CD4-positive, CD25-positive, alpha-beta regulatory T cell (primary cell): ENCODE measurements at places on chromosomes 2 and 18. TPM values are rescaled to one million over a fixed set of nuclear protein-coding genes. Genes with fewer than 3 reads are reported as not detected.

CCBE1 gene
- not detected for polyA plus RNA-seq

- no peaks in the 10 kb centered on the region for H3K4me1 ChIP-seq
- no peaks in the 10 kb centered on the region for H3K27me3 ChIP-seq
- H3K27ac ChIP-seq, result no peak overlapping the region
- no peak for DNase-seq
- no peaks in the 10 kb centered on the region for H3K36me3 ChIP-seq
These were observed 65.6 kb downstream of the CYP26B1 start for GRCh38 chr2:72082021-72082601.

DNA sequence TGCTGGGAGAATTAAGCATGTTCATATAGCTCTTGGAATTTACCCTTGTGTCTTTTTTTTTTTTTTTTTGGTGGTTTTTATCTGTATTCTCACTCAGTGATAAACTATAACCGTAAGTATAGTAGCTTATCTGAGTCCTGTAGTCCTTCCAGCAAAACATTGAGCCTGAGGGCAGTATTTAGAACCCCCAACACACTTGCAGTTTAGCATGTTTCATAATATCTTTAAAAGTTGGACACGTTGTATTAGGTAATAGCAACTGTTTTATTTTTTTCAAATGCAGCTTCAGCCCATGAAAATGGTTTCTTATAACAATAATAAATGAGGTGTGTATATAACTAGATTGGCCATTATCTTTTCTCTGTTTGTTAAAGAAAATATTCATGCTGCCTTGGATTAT is 603.5 kb upstream of the HS6ST1 start:
- no peak overlapping the region for H3K27ac ChIP-seq
- no peaks in the 10 kb centered on the region for H3K36me3 ChIP-seq
- H3K27me3 ChIP-seq, result no peaks in the 10 kb centered on the region
- no peak for DNase-seq
- H3K4me3 ChIP-seq, result no peak overlapping the region

DNA sequence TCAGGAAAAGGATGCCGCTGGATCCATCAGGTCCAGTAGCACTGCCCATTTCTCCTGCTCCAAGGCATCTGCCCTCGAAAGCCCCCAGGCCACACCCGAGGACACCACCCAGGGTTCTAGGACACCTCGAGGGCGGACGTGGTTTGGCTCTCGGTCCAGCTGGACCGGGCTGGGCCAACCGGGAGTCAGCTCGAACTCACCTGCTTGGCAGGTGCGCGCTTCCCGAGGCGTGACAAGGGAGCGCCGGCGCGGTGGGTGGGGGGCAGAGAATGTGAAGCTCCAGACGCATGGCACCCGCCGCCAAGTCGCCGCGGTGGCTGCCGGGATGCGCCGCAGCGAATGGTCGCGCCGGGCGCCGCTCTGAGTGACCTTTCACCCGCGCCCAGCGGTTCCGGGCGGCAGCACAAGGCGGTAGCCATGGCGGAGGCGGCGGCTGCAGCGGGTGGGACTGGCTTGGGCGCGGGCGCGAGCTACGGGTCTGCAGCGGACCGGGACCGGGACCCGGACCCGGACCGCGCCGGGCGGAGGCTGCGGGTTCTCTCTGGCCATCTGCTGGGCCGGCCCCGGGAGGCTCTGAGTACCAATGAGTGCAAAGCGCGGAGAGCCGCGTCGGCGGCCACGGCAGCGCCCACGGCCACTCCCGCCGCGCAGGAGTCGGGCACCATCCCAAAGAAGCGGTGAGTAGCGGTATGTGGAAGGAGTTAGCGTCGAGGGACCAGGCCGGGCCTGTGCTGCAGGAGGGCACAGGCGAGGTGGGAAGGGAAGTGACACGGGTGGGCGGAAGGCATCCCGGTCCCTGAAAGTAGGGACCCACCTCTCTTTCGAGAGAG is at the start of gene AGPS:
Gene AGPS, plus strand, starts transcription at position 401 of the 830 bp plus-strand sequence. Its CDS starts 17 bp downstream, at position 418.
- H3K36me3 ChIP-seq, result peaks cover 5% of the 10 kb centered on the region
- H3K27ac ChIP-seq, result peak within 1 kb of the TSS; percentile 61
- DNase-seq, result peak; percentile 88

- H3K36me3 ChIP-seq, result no peaks in the 10 kb centered on the region
- no peak overlapping the region for H3K4me3 ChIP-seq
- no peaks in the 10 kb centered on the region for H3K4me1 ChIP-seq
- DNase-seq, result no peak
- no peak overlapping the region for H3K27ac ChIP-seq
- no peaks in the 10 kb centered on the region for H3K27me3 ChIP-seq
These were observed 52.9 kb downstream of the SATB2 start for GRCh38 chr2:199404841-199405240.

TGFA gene
- 0.07 TPM for polyA plus RNA-seq

DNA sequence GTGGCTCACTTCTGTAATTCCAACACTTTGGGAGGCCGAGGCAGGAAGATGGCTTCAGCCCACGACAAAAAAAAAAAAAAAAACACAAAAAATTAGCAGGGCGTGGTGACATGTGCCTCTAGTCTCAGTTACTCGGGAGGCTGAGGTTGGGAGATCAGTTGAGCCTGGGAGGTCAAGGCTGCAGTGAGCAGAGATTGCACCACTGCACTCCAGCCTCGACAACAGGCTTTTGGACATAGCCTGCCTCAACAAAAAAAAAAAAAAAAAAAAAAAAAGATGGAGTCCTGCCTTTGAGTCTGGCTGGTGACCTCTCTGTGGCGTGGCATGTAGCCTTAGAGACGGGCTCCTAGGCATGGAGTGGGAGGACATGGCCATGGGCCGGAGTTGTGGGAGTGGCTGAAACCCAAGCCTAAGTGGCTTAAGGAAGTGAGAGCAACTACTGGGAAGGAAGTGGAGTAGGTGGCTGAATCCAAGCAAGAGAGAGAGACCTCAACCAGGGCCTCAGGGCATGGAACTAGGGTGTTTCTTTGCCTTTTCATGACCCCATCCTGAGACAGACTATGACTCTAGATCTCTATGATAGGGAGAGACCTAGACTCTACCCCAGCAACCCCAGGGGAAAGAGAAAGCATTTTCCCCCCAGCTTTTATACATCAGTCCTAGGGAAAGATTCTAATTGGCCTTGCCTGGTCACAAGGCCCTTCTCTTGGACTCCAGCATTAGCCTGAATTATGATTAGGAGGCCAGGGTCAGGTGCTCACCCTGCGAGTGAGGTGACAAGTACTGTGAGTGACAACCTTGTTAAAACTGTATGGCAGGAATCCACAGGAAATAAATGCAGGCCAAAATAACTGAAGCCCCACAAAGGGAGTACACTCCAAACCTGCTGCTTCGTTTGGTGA is 34.2 kb downstream of the NPAS2 start:
- no peak overlapping the region for H3K4me3 ChIP-seq
- DNase-seq, result no peak
- no peak overlapping the region for H3K27ac ChIP-seq
- H3K27me3 ChIP-seq, result peaks cover 2% of the 10 kb centered on the region
- H3K36me3 ChIP-seq, result no peaks in the 10 kb centered on the region
- H3K4me1 ChIP-seq, result no peaks in the 10 kb centered on the region

DNA sequence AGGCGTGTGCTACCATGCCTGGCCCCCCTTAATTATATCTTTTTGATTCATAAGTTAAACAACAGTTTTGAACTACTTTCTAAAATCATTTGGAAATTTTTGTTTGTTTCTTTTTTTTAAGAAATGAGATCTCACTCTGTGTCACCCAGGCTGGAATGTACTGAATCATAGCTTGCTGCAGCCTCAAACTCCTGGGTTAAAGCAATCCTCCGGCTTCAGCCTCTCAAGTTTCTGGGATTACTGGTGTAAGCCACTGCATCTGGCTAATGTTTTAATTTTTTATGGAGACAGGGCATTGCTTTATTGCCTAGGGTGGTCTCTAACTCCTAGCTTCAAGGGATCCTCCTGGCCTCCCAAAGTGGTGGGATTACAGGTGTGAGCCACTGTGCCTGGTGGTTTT is 71.5 kb downstream of the BABAM2 start:
- no peak overlapping the region for H3K27ac ChIP-seq
- H3K36me3 ChIP-seq, result no peaks in the 10 kb centered on the region
- H3K4me1 ChIP-seq, result peaks cover 10% of the 10 kb centered on the region
- H3K27me3 ChIP-seq, result no peaks in the 10 kb centered on the region
- no peak for DNase-seq

GRCh38 chr2:239259603-239260298 is 141.1 kb downstream of the HDAC4 start:
- peaks cover 72% of the 10 kb centered on the region for H3K4me1 ChIP-seq
- peak overlapping the region; percentile 83 for H3K4me3 ChIP-seq
- H3K36me3 ChIP-seq, result peaks cover 11% of the 10 kb centered on the region
- H3K27me3 ChIP-seq, result no peaks in the 10 kb centered on the region

FAHD2A gene
- polyA plus RNA-seq, result 15.6 TPM

GRCh38 chr2:190511104-190511503 is 23.4 kb downstream of the NEMP2 start:
- no peaks in the 10 kb centered on the region for H3K27me3 ChIP-seq
- no peak overlapping the region for H3K27ac ChIP-seq
- no peak overlapping the region for H3K4me3 ChIP-seq

- H3K4me1 ChIP-seq, result no peaks in the 10 kb centered on the region
- no peak for DNase-seq
- H3K36me3 ChIP-seq, result no peaks in the 10 kb centered on the region
- H3K4me3 ChIP-seq, result no peak overlapping the region
These were observed 49.6 kb upstream of the ZNF396 start for GRCh38 chr18:35426786-35427185.

DNA sequence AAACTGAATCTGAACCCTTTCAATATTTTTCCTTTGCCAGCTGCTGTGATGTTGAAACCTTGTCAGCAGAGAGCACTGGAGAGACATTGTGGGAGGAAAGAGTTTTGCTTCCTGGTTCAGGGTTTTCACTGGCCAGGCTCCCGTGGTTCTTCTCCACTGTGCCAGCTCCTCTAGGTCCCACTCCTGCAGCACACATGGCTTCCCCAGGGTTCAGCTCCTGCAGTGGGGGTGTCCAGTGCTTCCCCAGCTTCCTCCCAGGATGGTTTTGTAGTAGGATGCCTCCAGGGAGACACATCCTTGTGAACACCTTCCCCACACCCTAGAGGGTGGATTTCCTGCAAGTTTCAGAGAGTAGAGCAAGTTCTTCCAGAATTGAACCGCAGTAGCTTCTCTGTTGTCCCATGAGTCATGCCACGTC is 24.0 kb upstream of the SULT1C3 start:
- no peak overlapping the region for H3K27ac ChIP-seq
- no peak overlapping the region for H3K4me3 ChIP-seq
- no peaks in the 10 kb centered on the region for H3K4me1 ChIP-seq
- no peak for DNase-seq
- H3K36me3 ChIP-seq, result no peaks in the 10 kb centered on the region
- peaks cover 6% of the 10 kb centered on the region for H3K27me3 ChIP-seq

- DNase-seq, result no peak
- H3K36me3 ChIP-seq, result no peaks in the 10 kb centered on the region
- H3K27ac ChIP-seq, result no peak overlapping the region
- peaks cover 28% of the 10 kb centered on the region for H3K27me3 ChIP-seq
- H3K4me3 ChIP-seq, result no peak overlapping the region
These were observed 4.1 kb downstream of the RAPGEF4 start for GRCh38 chr2:172739661-172740266.

GALNT5 gene
- polyA plus RNA-seq, result not detected

GRCh38 chr2:26330114-26330549 is 15.8 kb upstream of the SELENOI start:
- no peak overlapping the region for H3K27ac ChIP-seq
- no peaks in the 10 kb centered on the region for H3K36me3 ChIP-seq
- no peak overlapping the region for H3K4me3 ChIP-seq
- DNase-seq, result peak; percentile 65
- no peaks in the 10 kb centered on the region for H3K27me3 ChIP-seq

- H3K27ac ChIP-seq, result peak overlapping the region; percentile 91
- no peak for DNase-seq
- H3K4me3 ChIP-seq, result peak overlapping the region; percentile 70
- no peaks in the 10 kb centered on the region for H3K36me3 ChIP-seq
These were observed 94.3 kb downstream of the ZFP36L2 start for GRCh38 chr2:43131890-43132682.

ANKRD29 gene
- polyA plus RNA-seq, result not detected

GRCh38 chr2:238709325-238710025 is 138.4 kb upstream of the TWIST2 start:
- peaks cover 3% of the 10 kb centered on the region for H3K27me3 ChIP-seq
- no peak overlapping the region for H3K27ac ChIP-seq
- H3K4me3 ChIP-seq, result no peak overlapping the region
- no peak for DNase-seq
- H3K4me1 ChIP-seq, result no peaks in the 10 kb centered on the region
